Testis (tissue), 5 donors: ENCODE measurements at places on chromosomes 11 and 22. TPM values are rescaled to one million over a fixed set of nuclear protein-coding genes. Genes with fewer than 3 reads are reported as not detected.

GLYATL2 gene
- not detected for polyA plus RNA-seq

EIF3L gene
- 295 TPM for polyA plus RNA-seq

APOBEC3A gene
- 1.1 TPM for polyA plus RNA-seq

SAA1 gene
- 6.2 TPM for polyA plus RNA-seq

HSCB gene
- polyA plus RNA-seq, result 10.2 TPM

GLYATL1 gene
- polyA plus RNA-seq, result 0.40 TPM

CDC42EP1 gene
- 49.0 TPM for polyA plus RNA-seq

FOLH1 gene
- polyA plus RNA-seq, result 1.6 TPM

AIP gene
- 60.7 TPM for polyA plus RNA-seq

SEPTIN3 gene
- polyA plus RNA-seq, result 2.4 TPM

HSD17B12 gene
- 59.6 TPM for polyA plus RNA-seq

BACE1-AS gene
- polyA plus RNA-seq, result 11.2 TPM

SLC22A8 gene
- not detected for polyA plus RNA-seq

PGM2L1 gene
- 2.4 TPM for polyA plus RNA-seq

PTGDR2 gene
- polyA plus RNA-seq, result 0.28 TPM

MS4A6E gene
- 167 TPM for polyA plus RNA-seq

SEC14L6 gene
- 12.3 TPM for polyA plus RNA-seq

PLA2G6 gene
- 135 TPM for polyA plus RNA-seq

NRGN gene
- 10.4 TPM for polyA plus RNA-seq

KCNK7 gene
- polyA plus RNA-seq, result 0.26 TPM

C11orf91 gene
- polyA plus RNA-seq, result 12.8 TPM

DDX25 gene
- 257 TPM for polyA plus RNA-seq

ME3 gene
- 26.7 TPM for polyA plus RNA-seq

POU2AF2 gene
- 7.9 TPM for polyA plus RNA-seq

OVCH2 gene
- 0.80 TPM for polyA plus RNA-seq

MS4A15 gene
- 0.82 TPM for polyA plus RNA-seq

TEX54 gene
- polyA plus RNA-seq, result 40.7 TPM

BAIAP2L2 gene
- polyA plus RNA-seq, result 6.6 TPM

ZNF280B gene
- polyA plus RNA-seq, result 22.8 TPM

B4GAT1 gene
- 23.2 TPM for polyA plus RNA-seq

MRE11 gene
- 9.2 TPM for polyA plus RNA-seq

SLC7A4 gene
- polyA plus RNA-seq, result 54.8 TPM

OR8G5 gene
- polyA plus RNA-seq, result 5.7 TPM

ANO5 gene
- polyA plus RNA-seq, result 5.8 TPM

SHANK2 gene
- polyA plus RNA-seq, result 4.3 TPM

TSPO gene
- polyA plus RNA-seq, result 42.8 TPM

RHOD gene
- polyA plus RNA-seq, result 10.6 TPM

SPTBN2 gene
- 159 TPM for polyA plus RNA-seq

OR2AT4 gene
- polyA plus RNA-seq, result 0.04 TPM

CBLIF gene
- 0.54 TPM for polyA plus RNA-seq

MAPK11 gene
- polyA plus RNA-seq, result 6.4 TPM

ABCG4 gene
- polyA plus RNA-seq, result 11.2 TPM

EXPH5 gene
- polyA plus RNA-seq, result 1.3 TPM

CDHR5 gene
- polyA plus RNA-seq, result 2.3 TPM

CRYBB2 gene
- polyA plus RNA-seq, result 2.4 TPM

CCDC81 gene
- 16.0 TPM for polyA plus RNA-seq

TCN1 gene
- polyA plus RNA-seq, result 1.1 TPM

RGL4 gene
- 10.1 TPM for polyA plus RNA-seq

SCN2B gene
- polyA plus RNA-seq, result 0.70 TPM

AIFM3 gene
- 0.88 TPM for polyA plus RNA-seq

MMP12 gene
- 0.61 TPM for polyA plus RNA-seq

P2RY2 gene
- polyA plus RNA-seq, result 0.94 TPM

FGF3 gene
- not detected for polyA plus RNA-seq

IGSF22 gene
- polyA plus RNA-seq, result 1.7 TPM

TENM4 gene
- polyA plus RNA-seq, result 10.6 TPM

SCGB1A1 gene
- not detected for polyA plus RNA-seq
